ENCODE measurements at places on chromosomes 13 and 19.
A peak's percentile ranks its signal among the peaks of the same experiment; 100 is the strongest.

GRCh38 chr13:65865206-65865605, 1364.9 kb downstream of the PCDH9 start:
- no peak for DNase-seq

- DNase-seq = peak; percentile 21
Observed at GRCh38 chr19:19486343-19487076, 28.8 kb downstream of the TSSK6 start.

DNA sequence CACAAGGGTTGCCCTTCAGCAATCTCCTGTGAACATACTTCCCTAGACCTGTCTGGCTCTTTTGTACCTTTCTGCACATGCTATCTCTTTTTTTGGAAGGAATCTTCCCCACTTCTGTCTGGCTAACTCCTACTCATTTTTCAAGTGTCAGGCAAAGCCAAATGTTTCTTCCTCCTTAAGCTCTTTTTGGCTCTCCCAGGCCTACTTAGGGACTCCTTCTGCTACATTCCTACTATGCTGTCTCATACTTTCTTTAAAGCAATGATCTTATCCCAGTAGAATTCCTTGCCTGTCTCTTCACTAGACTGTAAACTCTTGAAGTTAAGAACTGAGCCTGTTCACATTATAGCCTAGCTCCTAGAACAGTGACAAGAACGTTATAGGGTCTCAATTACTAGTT, 114.9 kb upstream of the WASF3 start:
- DNase-seq = peak; percentile 21

DNA sequence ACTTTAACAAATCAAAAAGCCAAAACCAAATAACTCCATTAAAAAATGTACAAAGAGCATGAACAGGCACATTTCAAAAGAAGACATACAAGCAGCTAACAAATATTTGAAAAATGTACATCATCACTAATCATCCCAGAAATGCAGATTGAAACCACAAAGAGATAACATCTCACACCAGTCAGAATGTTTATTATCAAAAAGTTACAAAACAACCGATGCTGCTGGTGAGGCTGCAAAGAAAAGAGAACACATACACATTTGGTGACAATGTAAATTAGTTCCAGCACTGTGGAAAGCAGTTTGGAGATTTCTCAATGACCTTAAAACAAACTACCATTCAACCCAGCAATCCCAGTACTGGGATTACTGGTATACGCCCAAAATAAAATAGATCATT, 756.0 kb upstream of the PCDH20 start:
- DNase-seq = no peak

GRCh38 chr13:106551751-106552150, 16.2 kb downstream of the ARGLU1 start:
- peak; percentile 58 for DNase-seq

DNA sequence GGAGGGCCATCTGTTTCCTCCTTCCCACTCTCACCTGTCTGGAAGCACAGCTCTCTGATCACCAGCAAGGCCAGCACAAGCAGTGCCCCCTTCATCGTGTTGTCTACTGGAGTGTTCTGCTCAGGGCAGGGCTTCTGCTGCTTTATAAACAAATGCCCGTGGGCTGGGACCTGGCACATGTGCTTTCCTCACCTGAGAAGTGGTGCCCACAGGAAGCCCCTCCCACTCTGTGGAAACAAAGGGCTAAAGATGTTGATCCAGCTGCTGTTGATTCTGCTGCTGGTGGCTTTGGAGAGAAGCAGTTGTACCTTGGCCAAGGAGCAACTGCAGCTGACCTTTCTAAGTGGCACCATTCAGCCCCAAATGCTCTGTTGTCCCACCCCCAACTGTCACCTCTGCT, 26.4 kb upstream of the ZNF181 start:
- no peak for DNase-seq

- DNase-seq = no peak
Observed at GRCh38 chr19:23098286-23098685, 18.5 kb upstream of the ZNF730 start.

GRCh38 chr19:32624410-32624809, 43.4 kb downstream of the PDCD5 start:
- no peak for DNase-seq

GRCh38 chr19:5910638-5910907, 3.5 kb upstream of the CAPS start:
- no peak for DNase-seq

GRCh38 chr13:110653271-110653670, 37.9 kb downstream of the NAXD start:
- DNase-seq = no peak

DNA sequence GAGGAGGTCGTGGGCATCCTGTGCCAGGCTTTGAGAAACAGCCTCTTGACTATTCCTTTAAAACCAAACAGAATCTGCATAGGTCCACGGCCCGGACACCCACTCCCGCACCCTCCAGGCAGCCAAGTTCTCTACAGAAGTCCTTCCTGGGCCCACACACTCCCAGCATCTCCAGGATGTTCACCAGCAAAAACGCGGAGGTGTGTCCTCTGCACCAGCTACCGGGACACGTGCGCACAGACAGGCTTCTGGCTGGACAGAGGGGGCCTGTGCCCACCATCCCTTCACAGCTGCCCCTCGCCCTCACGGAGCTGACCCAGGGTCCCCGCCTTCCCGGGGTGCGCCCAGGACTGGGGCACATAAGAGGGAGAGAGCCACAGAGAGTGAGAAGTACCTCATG, 44.2 kb downstream of the CEBPG start:
- no peak for DNase-seq

GRCh38 chr13:98293570-98294142, 116.6 kb upstream of the RNF113B start:
- no peak for DNase-seq

- DNase-seq = peak; percentile 41
Observed at GRCh38 chr19:46828484-46828883, 22.2 kb downstream of the AP2S1 start.

- DNase-seq = no peak
Observed at GRCh38 chr13:98303858-98304257, 126.8 kb upstream of the RNF113B start.

DNA sequence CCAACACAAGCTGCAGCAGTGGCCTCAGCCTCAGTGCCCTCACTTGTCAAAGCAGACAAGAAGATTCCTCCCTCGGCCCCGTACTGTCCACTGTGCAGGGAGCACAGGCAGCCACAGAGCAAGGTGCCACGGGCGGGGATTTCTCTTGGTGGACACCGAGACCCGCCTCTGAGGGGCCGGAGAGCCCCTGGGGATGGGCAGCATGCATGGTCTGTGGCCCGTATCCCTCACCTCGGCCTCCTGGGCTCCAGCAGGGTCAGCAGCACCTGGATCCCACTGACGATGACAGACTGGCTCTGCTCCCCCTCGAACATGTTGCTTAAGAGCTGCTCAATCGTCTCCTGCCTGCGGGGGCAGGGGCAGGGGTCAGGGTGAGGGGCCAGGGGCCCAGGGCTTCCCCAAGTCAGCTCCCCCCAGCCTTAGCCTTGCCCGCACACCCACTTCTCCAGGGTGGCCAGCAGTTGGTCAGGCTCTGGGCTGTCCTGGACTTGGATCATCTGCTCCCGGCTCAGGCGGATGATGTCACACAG, 13.4 kb upstream of the TMEM86B start:
- no peak for DNase-seq

GRCh38 chr13:107808389-107808788, 406.9 kb downstream of the LIG4 start:
- no peak for DNase-seq

DNA sequence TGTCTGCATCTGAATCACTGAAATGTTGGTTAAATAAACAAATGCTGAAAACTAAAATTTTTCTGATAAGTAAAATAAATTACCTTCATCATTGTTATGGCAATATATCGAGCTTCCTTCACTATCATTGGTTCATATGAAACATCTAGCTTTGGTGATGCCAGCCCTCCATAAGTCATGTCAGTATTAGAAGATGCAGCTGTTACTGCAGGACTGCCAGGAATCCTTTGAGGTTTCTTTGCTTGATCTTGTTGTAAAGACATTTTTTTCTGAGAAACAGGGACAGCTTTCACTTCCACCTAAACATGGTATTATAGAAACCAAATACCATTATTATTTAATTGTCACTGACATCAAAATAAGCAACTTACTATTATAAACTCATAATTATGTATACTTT, 123.7 kb upstream of the FBXL3 start:
- no peak for DNase-seq

GRCh38 chr19:8703223-8703622, 4.6 kb upstream of the ACTL9 start:
- no peak for DNase-seq

- no peak for DNase-seq
Observed at GRCh38 chr13:51380269-51380668, 40.8 kb downstream of the SERPINE3 start.

- no peak for DNase-seq
Observed at GRCh38 chr13:97459215-97459777, 25.3 kb downstream of the RAP2A start.

- DNase-seq = no peak
Observed at GRCh38 chr13:51704399-51705313, 99.3 kb downstream of the DHRS12 start.

DNA sequence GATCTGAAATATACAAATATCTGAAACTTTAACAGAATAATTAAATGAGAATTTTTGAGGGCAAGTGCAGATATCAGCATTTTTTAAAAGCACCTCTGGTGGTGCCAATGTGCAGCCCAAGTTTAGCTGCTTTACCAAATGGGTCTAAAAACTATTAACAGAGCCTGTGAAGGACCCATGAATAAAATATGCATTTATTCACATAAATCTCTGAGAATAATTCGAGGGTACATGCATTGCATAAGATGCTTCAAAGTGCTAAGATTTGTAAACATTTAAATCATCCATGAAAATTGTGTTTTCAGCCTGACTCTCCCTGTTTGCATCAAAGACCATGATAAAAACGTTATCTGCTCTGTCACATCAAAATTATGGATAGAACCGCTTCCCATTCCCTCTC, 47.1 kb upstream of the TNFSF11 start:
- DNase-seq = no peak

DNA sequence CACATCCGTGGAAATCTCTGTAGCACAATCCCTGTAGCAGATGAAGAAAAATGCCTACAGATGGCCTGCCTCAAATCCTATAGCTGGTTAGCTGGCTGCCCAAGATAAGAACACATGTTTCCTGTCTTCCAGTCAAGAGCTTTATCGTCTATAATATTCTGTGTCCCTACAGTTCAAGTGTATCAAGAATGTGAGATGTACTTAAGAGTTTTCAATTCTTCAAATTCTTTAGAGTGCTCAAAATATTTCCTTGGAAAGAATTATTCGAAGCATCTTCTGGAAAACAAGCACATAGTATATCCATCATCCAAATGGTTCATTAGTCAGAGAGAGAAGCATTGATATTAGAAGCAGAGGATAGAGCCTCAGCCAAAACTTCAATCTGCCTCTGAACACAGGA, 239.8 kb downstream of the COG6 start:
- no peak for DNase-seq

- DNase-seq = no peak
Observed at GRCh38 chr19:13120031-13120430, 2.0 kb downstream of the NACC1 start.

- DNase-seq = no peak
Observed at GRCh38 chr13:77065461-77066147, 38.6 kb upstream of the FBXL3 start.

DNA sequence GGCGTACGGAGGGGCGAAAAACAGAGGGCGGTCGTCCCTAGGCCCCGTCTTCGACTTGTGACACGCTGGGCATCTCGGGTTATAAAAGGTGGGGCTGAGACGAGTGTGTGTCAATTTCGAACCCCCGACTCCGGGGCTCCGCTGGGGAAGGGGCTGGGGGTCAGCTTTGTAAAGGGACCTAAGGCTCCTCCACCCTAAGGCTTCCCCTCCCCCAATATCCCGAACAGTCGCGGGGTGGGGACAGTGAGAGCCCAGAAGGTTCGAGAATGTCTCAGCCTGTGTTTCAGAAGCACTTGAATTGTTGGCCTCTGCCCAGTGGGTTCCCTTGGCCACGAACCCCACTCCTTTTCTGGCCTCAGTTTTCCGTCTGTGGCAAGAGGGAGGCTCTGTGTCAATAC, 450 bp downstream of the SELENOW start:
- DNase-seq = no peak

DNA sequence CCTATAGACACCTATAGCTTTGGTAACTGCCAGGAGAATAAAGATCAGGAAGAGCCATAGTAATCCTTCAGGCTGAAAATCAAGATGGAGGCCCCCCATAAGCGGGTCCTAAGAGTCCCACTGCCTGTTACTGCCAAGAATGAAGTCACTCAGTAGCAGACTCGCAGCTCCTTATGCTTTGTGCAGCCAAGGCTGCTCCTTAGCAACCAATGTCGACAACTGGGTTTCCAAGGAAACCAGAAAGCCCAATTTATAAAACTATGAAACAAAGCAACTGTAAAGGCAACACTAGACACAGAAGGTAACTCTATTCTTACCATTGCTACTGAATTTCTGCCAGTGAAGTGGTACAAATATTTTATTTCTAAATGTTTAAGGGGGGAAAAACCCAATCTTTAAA, 56.5 kb downstream of the DCLK1 start:
- no peak for DNase-seq

DNA sequence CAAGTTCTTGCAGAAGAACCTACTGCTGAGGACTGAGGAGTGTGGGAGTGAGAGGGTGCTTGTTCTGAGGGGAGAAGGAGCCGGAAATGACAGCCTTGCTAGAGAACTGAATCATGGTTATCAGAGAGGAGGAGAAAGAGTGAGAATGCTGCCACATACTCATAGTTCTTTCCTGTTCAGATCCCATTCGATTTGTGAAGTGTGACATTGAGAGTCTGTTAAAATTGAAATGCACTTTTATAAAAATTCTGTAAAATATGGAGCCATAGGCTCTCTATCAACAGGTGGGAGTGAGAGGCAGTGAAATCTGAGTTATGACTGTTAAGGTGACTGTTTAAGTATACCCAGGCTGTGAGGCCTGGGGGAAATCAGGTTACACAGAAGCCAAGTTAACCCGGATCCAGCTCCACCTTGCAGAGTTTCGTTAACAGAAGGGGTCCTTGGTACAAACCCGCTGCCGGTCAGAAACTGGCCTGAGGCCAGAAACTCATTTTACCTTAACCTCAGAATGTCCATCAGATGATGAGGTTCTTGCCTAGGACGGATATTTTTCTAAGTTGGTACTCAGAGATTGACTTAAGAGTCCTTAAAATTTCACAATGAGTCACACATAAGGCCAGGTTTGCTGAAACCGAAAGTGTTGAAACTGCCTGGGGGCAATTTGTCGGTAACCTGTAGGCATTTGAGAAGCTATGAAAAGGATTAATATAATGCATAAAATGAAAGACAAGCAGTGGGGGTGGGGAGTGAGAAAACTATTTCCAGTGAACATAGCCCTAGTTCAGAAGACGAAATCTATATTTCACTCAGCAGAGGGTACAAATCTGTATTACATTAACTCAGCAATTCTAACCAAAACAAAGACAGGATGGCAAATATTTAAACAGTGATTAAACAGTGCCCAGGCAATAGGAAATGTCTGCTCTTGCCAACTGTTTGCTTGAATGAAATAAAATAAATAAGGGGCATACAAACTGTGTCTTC, 350.5 kb downstream of the KCNRG start:
- DNase-seq = peak; percentile 43

- peak; percentile 93 for DNase-seq
Observed at GRCh38 chr13:80840316-80840976, 499.5 kb upstream of the SPRY2 start.

Measured in foreskin fibroblast (primary cell).